ENCODE measurements at places on chromosomes 16 and 17.

- DNase-seq = no peak
These were observed 39.4 kb upstream of the SMPD3 start for GRCh38 chr16:68487669-68488068.

GRCh38 chr17:18910881-18911280 is 41.1 kb upstream of the SLC5A10 start:
- no peak for DNase-seq

GRCh38 chr16:2147378-2147777 is 1.0 kb upstream of the RAB26 start:
- DNase-seq = no peak

DNA sequence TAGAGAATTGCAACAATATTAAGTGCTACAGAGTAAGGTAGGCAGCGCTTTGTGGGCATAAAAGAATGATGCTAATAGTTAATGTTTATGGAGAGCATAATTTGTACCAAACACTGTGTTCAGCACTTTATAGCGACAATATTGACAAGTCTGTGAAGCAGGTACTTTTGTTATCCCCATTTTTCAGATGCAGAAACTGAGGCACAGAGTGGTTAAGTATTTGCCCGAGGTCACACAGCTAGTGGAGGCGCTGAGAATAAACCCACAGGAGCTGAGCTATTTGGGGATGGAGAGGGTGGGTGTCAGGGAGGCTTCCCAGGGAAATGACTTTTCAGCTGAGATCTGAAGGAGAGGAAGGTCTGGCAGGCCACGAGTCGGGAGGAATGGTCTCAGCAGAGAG is 39.4 kb downstream of the TMEM186 start:
- no peak for DNase-seq

DNA sequence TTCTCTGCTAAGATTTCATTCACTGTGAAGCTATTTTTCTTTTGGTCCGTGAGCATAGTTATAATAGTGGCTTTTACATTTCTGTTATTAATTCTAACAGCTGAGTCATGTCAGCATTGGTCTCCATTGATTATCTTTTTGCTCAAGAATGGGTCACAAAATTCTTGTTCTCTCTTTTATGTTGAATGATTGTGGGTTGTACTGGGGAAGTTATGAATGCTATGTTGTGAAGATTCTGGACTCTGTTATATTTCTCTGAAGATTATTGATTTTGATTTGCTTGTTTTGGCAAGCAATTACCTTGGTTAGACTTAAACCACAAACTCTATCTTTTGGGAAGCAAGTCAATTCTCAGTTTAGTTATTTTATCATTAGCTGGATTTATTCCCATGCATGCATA is 98.8 kb downstream of the IRX5 start:
- DNase-seq = no peak

DNA sequence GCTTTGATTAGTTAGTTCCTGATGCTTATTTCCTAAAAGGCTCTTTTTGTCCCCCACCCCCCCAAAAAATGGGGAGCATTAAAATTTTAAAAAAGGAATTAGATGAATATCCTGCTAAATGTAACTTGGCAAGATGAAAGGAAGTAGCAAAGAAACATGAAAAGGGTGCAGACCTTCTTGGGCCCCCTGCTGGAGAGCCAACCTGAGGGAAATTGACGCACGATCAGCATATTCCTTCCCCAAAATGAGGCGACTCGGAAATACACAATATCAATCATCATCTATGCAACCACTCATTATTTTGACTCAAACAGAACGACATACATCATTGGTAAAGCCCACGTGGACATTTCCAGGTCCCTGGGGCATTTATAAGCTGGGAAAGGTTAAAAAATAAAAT is 59.7 kb downstream of the GRIN2A start:
- DNase-seq = no peak

DNA sequence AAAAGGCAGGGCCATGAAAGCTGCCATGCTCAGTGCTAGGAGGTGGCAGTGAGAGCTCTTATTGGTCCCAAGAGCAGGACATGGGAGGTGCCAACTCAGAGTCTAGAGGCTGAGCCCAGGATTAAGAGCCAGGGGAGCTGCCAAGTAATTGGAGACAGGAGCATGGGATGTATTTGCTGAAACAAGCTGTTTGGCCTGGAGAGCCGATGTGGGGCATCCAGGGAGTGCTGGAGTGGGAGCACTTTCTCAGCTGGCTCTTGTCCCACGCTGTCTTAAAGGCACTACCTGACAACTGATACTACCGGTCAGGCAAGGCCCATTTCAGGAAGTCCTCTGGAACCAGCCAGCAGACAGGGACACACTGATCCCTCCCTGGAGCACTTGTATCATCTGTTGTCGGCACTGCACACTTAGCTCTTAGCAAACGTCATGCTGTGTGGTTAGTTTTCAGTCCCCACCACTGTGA is 19.3 kb downstream of the ANKFN1 start:
- no peak for DNase-seq

DNA sequence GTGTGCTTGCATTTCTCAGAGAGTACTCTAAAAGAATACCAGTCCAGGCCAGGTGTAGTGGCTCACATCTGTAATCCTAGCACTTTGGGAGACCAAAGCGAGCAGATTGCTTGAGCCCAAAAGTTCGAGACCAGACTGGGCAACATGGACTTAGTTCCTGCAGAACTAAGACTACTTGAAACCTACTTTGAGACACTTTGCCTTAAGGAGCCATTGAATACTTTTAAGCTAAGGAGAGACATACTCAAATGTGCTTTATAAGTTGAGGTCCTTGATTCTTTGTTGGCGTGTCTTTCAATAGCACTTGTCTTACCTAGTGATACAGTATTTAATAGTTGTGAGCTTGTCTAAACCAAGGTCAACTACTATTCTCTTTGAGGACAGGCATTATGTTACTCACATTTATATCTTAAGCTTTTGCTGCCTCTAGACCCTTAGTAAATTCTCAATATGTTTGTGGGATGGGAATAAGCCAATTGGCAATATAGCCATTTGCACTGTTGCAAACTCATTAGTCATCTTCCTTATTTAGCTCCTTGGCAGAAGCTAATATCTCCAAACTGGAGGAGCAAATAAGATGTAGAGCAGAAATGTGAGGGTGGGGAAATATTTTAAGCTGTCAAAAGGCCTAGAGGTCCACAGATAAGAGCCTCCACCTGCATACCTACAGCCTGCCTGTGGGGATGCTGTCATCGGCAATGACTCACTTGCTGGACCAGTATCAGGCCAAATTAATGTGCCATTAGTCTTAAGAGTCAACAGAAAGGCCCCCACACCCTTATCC is 16.3 kb downstream of the SCPEP1 start:
- no peak for DNase-seq

DNA sequence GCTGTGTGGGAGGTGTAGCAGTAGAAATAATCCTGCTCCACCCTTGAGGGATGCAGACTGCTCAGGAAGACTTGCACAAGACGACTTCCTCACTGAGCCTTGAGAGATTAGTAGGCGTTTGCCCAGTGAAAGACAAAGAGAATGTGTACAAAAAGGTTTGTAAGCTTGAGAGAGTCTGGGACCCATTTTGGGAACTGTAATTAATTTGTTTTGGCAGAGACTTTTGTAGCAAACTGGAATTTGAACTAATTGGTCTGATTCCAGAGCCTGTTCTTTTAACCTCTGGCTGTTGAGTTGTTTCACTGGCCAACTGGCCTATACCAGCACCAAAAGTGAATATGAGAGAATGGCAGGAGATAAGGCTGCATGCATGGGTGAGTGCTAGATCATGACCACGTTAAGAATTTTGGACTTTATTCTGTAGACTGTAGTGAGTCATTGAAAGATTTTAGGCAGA is 75.5 kb downstream of the AATF start:
- DNase-seq = no peak

- no peak for DNase-seq
These were observed 585.6 kb downstream of the CDH13 start for GRCh38 chr16:83212301-83212841.

DNA sequence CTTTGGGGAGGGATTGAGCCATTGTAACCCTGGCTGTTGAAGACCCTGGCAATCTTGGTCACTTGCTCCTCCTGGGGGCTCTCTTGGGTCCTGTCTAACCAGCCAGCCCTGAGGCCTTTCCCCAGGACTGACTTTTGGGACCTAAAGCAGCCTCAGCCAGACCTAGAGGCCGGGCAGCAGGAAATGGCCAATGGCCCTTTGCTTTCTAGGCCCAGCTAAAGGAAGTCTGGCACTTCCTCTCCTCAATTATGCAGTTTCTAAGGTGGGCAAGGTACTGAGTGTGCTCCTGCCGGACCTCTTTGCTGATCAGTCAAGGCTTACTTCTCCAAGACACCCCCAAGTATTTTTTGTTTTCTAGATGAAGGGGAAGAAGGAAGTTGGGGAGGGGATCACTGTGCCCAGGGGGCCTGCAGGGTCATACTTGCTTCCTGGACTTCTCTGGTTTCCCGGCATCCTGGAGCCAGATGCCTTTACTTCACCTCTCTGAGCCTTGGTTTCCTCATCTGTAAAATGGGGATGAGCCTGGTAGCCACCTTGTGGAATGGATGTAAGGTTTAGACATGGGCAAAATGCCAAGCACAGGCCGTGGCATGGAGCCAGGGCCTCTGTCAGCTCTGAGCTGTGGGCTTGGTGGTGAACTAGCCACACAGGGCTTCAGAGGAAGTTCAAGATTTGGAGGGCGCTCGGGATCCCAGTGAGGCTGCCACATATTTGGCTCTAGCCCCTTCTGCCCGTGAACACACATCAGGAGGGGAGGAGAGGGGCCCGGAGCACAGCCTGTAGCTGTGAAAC is 8.6 kb downstream of the CX3CL1 start:
- no peak for DNase-seq

DNA sequence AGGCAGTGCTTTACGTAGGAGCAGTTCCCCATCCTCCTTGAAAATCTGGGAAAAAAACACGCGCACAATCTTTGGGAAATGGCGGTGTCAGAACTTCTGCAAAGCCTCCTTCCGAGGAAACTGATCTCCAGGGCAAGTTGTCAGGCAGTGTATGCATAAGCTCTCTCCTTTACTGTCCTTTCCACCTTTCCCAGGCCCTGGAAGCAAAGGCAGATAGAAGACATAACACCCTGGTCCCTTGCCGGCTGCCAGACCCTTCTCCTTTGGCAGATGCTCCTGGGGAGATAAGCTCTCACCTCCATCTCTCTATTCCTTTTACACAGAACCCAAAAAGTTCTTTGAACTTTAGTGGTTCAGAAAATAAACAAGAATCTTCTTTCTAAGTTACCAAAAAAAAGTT is 12.4 kb downstream of the TOB1 start:
- DNase-seq = no peak

DNA sequence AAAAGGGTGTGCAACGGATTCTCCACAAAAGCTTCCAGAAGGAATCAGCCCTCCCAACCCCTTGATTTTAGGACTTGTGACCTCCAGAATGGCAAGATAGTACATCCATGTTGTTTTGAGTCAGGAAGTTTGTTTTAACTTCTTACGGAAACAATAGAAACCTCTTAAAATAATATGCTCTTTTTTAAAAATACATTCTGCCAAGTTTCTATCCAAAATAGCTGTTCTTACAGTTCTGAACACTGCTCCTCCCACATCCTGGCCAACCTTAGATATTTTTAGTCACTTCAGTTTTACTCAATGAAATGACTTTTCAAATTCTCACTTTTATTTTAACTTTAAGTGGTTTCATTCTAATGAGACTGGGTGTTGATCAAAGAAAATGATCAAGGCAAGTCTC is 156.4 kb downstream of the ZNF18 start:
- no peak for DNase-seq

DNA sequence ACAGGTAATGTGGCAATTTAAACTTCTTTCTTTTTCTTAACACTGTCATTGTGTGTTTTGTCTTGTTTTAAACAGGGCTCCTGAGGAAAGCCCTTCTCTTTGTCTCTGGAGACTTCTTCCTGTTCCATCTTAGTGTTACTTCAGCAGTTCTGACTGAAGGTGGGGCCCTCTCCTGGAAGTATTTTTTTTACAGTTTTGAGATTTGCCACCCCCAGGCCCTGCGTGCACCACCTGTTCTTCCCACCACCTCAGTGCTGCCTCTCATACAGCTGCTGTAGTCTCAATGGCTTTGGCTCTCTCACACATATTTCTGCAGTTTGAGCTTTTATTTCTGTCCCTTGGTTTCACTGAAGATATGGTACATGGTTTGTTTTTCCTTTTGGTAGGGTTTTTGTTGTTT is 52.5 kb upstream of the ALDH3A1 start:
- DNase-seq = no peak

- DNase-seq = no peak
These were observed 165.7 kb downstream of the CMIP start for GRCh38 chr16:81610144-81610842.

DNA sequence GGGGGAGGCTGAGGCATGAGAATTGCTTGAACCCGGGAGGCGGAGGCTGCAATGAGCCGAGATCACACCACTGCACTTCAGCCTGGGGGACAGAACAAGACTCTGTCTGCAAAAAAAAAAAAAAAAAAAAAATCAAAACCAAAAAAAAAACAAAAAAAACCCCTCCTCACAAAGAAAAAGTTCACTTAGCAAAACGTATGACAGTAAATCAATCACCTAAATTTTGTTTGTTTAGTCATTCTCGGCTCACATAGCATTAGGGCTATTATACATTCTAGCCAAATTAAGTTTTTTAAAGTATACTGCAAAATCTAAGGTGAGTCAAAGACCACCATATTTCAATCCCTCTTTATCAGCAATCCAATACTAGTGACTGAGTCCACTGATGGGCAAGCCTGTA is 5.7 kb downstream of the ZNF652 start:
- no peak for DNase-seq

DNA sequence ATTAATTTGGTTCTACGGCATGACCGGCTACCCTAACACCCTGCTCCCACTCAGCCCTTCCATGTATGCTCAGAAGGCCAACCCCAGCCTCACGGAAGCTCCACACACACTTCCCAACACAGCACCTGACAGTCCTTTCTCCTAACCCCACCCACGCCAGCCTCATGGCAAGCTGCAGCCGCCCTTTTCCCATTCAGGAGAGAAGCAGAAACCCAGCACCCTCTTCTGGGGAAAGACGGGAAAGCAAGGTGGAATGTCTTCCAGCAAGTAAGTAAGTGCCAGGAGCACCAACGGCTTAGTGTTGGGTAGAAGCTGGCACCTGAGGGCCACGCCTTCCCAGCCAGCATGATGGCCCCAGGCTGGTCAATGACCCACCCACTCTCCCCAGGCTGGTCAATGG is 32.1 kb downstream of the ABR start:
- DNase-seq = no peak

DNA sequence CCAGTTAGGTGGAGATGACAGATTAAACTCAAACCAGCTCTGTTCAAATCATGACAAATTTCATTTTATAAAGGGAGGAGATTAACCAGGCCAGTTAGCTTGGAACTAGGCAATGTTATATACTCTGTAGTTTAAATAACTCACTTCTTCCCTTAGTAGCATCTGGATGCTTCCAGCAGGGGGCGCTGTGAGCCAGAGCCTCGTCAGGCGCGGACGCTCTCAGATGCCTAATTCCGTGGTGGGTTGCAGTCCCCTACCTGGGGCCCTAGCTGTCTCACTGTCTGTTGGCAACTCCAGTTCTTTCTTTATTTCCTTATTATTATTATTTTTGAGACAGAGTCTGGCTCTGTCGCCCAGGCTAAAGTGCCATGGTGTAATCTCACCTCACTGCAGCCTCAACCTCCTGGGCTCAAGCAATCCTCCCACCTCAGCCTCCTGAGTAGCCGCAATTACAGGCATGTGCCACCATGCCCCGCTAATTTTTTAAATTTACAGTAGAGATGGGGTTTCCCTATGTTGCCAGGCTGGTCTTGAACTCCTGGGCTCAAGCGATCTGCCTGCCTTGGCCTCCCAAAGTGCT is 17.3 kb upstream of the WFDC1 start:
- DNase-seq = peak; percentile 62
